CD4-positive, alpha-beta T cell treated with Interleukin-15 for 4 hours (primary cell): ENCODE measurements at places on chromosomes 4 and X.

DNA sequence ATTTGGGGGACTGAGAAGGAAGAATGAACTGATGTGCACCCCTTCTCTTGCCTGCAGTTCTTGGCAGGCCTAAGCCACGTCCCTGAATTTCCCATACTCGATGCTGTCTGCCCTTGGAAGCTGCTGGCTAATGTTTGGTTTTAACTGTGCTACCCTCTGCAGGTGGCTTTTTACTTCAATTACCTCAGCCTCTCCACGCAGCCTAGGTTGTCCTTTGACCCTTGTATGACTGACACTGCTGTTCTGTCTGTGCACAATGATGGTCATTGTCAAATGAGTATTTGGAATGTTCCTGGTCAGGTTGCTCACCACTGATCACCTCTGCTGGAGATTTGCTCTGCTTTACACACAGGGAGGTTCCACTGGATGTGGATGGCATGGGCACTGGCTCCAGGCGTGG is 137.1 kb downstream of the ZNF518B start:
- no peak for DNase-seq

- no peak for DNase-seq
Measured at GRCh38 chrX:136861877-136862276, 18.6 kb downstream of the RBMX start.

- DNase-seq: no peak
Measured at GRCh38 chr4:16082426-16083240, 1.2 kb downstream of the PROM1 start.

- no peak for DNase-seq
Measured at GRCh38 chr4:48939785-48940184, 33.2 kb upstream of the OCIAD2 start.

DNA sequence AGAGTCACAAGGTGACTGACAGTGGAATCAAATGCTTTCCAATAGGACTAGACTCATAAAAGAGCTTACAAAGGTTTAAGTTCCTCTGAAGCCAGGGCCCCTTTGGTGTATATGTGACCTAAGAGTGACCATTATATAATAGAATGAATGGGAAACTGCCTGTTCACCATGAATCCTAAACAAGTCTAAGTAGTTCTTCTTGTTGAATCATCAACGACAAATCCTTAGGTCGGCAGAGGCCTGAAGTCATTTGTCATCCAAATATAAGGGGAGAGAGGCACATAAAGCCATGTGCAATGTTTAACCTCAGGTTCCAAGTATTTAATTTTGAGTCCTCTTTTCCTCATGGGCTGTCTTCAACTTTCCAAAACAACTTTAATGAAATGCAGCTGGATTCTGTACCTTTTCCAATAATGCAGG is 122.4 kb downstream of the RASL11B start:
- DNase-seq: no peak

GRCh38 chr4:47500776-47501175 is 15.7 kb downstream of the ATP10D start:
- DNase-seq: no peak

- no peak for DNase-seq
Measured at GRCh38 chrX:1807301-1807731, 192.5 kb downstream of the ASMT start.

- DNase-seq: no peak
Measured at GRCh38 chr4:157291071-157291470, 70.5 kb downstream of the GRIA2 start.

DNA sequence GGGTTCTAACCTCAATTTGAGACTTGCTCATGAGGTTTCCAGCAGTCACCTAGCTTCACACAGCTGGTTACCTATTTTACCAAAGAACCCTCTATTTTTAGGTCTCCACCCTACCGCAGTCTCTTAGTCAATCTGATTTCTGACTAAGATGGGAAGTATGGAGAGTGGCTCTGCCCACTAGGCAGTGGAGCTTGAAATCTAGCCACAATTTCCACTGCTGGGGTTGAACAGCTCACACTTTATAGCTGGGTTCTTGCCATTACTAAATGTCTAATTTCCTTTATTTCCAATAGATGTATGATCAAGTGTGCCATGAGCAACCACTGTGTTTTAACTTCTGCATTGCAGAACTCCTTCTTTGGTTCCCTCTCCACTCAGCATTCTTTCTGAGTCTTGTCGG is 43.1 kb downstream of the GASK1B start:
- no peak for DNase-seq

GRCh38 chrX:110021258-110022022 is 18.5 kb downstream of the TMEM164 start:
- DNase-seq: no peak

GRCh38 chr4:74109116-74109869 is 10.3 kb upstream of the CXCL2 start:
- DNase-seq: no peak

DNA sequence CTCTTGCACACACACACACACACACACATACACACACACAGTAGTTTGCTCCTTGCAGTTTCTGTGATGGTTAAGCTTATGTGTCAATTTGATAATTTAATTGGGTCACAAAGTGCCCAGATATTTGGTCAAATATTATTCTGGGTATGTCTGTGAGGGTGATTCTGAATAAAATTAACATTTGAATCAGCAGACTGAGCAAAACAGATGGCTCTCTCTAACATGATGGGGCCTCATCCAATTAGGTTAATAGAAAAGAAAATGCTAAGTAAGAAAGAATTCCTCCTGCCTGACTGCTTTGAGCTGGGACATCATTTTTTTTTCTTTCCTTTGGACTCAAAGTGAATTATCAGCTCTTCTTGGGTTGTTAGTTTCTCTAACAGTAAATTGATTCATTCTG is 191.2 kb upstream of the INTU start:
- DNase-seq: no peak

DNA sequence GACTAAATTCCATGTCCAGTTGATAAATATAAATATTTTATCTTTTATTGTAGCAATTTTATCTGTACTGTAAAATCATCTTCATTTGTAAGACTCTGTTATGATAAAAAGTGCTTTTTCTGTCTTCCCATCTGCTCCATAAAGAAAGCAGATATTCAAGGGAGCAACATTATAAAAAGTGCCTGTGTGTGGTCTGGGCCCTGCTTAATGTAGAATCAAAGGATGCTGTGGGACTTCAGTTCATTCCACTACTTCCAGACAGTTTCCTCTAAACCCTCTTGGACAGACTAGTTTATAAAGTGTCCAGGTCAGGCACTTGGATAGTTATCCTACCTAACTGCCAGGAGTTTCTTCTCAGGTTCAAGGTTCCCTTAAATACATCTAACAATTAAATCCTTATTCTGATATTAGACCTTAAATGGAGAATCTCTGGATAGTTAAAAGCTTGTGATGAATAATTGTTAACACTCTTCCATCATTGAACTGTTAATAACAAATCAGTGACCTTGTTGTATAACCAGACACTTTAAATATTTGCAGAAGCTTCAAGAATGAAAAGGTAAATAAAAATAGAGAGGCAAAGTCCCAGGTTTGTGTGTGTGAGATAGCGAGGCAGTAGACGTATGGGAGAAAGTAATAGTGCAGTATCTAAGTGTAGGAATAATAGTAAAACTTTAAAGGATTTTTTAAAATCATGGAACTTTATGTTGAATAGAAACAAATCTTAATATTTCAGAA is 237.5 kb upstream of the CTSO start:
- DNase-seq: no peak

DNA sequence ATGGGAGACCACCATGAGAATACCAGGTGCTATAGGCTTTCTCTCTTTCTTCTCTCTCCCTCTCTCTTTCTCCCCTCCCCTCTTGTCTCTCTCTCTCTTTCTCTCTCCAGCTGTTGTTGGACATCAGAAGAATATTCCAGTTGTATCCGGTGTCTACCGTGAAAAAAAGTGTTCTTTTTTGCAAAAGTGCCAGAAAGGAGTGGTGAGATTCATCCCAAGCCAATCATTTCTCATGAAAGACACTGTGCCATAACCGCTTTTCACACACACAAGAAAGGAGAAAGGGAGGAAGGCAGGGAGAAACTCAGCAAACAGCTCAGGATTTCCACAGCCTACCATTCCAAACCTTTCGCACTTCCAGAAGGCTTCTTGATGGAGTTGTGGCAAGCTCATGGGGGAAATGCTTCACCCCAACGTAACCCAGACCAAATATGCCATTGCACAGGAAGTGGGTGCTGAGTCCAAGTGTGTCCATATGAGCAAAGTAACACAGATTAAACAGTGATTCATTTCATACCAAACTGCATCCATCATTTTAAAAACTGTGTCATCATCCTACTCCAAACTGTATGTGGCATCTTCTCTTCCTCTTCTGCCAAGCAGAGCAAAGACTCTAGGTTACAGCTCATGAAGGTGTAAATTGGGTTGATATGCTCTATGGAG is 224.0 kb downstream of the APBB2 start:
- no peak for DNase-seq

- DNase-seq: no peak
Measured at GRCh38 chrX:85326234-85327059, 53.0 kb downstream of the POF1B start.

- no peak for DNase-seq
Measured at GRCh38 chr4:86026720-86027119, 333.1 kb downstream of the MAPK10 start.

GRCh38 chr4:129335276-129335675 is 239.3 kb downstream of the C4orf33 start:
- DNase-seq: no peak

DNA sequence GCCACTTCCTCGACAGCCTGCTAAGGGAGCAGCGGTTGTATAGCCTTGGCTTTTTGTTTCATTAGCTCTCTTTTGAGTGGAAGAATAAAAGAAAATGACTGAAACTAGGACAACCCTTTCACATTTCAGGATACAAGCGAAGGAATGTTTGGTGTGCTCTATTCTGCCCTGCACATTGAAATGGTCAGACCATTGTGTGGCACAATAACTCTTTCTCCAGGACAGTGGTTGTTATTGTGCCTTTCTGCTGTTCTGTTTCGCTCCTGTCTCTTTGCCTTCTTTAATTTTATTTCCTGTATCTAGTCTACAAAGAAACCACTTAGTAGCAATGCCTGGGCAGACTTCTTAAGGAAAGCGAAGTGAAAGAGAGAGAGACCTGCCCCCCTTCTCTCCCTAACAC is 473.7 kb downstream of the GBA3 start:
- DNase-seq: no peak

- no peak for DNase-seq
Measured at GRCh38 chrX:64850371-64851082, 125.7 kb downstream of the ZC4H2 start.

DNA sequence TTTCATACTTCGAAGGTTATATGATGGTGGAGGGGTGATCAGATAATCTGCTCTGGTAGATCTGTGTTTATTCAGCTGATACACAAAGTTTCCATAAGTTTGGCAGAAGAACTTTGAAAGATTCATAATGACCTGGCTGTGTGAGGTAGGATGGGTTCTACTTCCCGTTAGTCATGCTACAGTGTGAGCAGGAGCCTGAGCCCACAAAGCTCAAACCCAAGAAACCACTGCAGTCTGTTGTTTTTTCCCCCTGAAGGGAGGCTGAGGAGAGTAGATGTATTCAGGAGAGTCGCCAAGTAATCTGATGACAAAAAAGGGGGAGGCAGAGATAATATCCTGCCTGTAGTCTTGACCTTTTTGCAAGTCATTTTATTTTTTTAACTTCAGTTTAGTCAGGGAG is 52.8 kb upstream of the PPP3CA start:
- no peak for DNase-seq

DNA sequence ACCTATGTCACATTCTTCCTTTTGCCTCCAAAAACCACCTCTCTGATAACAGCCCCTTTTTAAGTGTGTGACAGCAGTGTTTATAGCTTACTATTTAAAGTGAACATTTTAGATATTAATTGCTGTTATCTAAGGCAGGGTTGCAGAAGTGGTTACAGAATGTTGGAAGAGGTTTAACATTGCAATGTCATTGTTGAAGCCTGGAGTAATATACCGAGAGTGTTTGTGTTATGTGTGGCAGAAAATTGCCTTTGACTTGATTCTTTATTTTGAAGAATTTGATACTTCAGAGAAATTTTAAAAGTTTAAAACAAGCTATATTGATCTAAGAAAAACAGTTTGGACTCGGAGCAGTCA is 37.1 kb downstream of the SMARCAD1 start:
- DNase-seq: no peak

- DNase-seq: no peak
Measured at GRCh38 chr4:10204401-10205058, 87.9 kb upstream of the WDR1 start.

GRCh38 chr4:47650584-47651130 is 165.6 kb downstream of the ATP10D start:
- DNase-seq: no peak

DNA sequence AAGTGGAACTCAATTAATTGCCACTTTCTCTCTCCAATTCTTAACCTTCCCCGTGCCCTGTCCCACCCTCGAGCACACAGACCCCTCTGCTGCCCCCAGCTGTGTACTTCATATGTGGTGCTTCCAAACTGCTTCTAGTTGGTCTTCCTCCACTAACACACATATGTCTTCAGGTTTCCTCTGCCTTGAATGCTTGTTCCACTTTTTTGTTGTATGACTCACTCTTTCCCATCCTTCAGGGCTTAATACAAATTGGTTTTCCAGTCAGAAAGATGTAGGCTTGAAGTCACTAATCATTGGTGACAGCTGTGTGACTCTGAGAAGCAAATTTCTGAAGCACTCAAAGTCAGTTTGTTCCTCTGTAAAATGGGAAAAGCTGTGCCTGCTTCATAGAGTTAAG is 30.6 kb downstream of the TRIM2 start:
- DNase-seq: no peak

DNA sequence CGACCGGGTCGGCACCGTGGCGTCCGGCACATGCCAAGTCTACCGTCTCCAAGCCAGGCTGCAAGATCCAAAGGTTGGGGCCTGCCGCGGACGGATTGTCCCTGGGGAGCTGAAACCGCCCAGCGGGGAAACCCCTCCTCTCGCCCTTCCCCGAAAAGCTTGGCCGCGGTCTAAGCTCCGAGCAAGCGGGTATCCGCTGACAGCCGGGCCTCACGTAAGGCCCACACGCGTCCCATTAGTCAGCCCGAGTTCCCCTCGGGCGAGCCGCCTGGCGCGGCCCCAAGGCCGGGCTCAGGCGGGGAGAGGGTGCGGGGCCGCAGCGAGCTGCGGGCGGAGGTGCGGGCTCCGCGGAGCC is 6.8 kb upstream of the BCOR start:
- DNase-seq: no peak
